ENCODE measurements at places on chromosomes 1 and 21.

GRCh38 chr21:37562920-37563640, 196.5 kb downstream of the DYRK1A start:
- no peaks in the 10 kb centered on the region for H3K36me3 ChIP-seq
- H3K4me1 ChIP-seq: peaks cover 14% of the 10 kb centered on the region
- DNase-seq: peak; percentile 88

GRCh38 chr1:37734629-37735591, 30.0 kb downstream of the EPHA10 start:
- no peak for DNase-seq
- H3K27ac ChIP-seq: no peak overlapping the region
- H3K27me3 ChIP-seq: peaks cover 3% of the 10 kb centered on the region
- H3K4me1 ChIP-seq: no peaks in the 10 kb centered on the region
- H3K4me3 ChIP-seq: no peak overlapping the region

DNA sequence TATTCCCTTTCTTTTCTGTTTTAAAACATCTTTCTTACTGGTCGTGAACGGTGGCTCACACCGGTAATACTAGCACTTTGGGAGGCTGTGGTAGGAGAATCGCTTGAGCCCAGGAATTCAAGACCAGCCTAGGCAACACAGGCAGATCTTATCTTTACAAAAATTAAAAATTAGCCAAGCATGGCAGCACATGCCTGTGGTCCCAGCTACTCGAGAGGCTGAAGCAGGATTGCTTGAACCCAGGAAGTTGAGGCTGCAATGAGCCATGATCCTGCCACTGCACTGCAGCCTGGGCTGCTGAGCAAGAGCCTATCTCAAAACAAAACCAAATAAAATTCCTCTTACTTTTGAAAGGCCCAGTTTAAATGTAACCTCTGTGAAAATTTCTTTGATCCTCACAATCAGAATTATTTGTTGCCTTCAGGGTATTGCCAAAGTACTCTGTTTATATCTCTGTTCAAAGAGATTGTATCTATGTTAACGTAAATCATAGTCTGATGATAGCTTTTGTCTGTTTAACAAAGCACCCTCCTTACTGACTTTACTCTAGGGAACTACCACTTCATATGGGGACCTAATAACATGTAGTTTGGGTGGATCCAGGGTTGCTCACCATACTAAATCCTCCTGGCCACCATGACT, 71.6 kb downstream of the RERE start:
- H3K36me3 ChIP-seq: no peaks in the 10 kb centered on the region
- no peaks in the 10 kb centered on the region for H3K4me1 ChIP-seq
- H3K27me3 ChIP-seq: no peaks in the 10 kb centered on the region
- no peak overlapping the region for H3K27ac ChIP-seq
- no peak for DNase-seq
- H3K4me3 ChIP-seq: no peak overlapping the region

GRCh38 chr21:37994211-37994610, 78.0 kb upstream of the KCNJ6 start:
- no peaks in the 10 kb centered on the region for H3K27me3 ChIP-seq
- no peaks in the 10 kb centered on the region for H3K4me1 ChIP-seq
- no peak overlapping the region for H3K27ac ChIP-seq
